ENCODE measurements at places on chromosomes 6 and 20.

DNA sequence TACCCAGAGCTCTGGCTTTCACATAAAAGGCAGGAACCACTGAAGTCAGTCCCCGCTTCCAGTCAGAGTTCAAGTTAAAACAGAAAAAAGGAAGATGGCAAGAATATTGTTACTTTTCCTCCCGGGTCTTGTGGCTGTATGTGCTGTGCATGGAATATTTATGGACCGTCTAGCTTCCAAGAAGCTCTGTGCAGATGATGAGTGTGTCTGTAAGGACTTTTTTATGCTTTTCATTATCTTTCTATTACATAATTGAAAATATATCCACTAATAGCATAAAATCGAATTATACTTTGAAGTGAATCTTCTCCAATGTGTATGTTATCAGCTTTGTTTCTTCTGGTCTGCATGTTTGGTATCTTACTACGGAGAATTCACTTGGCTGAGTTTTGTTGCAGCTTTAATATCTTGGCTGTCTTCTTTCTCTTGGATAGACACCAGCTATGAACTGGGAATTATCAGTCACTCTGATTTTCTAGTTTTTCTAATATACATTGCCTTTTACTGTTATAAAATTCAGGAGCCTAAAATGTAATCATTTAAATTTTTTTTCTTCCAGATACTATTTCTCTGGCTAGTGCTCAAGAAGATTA lies at the start of gene OTOR:
TSS of gene OTOR (plus strand) at position 51 of the 593 bp plus-strand sequence. CDS start at position 95, 44 bp downstream.
- no peak for DNase-seq

DNA sequence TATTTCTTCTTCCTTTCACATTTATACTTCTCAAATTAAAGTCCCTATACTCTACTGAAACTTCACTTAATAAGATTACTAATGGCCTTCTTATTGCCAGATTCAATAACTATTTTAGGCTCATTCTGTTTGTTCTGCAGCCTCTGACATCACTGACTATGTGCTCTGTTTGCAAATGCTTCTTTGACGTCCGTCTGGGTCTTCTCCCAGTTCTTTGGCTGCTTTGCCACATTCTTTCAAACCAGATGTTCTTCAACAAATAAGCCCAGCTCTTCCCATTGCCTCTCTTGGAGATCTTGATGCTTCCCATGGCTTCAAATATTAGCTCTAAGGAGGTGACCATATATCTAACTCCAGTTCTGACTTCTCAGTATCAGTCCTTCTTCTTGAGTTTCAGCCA lies 117.4 kb downstream of the BTBD9 start:
- no peak for DNase-seq

- DNase-seq = no peak
Measured at GRCh38 chr6:160188773-160189172, 67.2 kb downstream of the SLC22A1 start.

DNA sequence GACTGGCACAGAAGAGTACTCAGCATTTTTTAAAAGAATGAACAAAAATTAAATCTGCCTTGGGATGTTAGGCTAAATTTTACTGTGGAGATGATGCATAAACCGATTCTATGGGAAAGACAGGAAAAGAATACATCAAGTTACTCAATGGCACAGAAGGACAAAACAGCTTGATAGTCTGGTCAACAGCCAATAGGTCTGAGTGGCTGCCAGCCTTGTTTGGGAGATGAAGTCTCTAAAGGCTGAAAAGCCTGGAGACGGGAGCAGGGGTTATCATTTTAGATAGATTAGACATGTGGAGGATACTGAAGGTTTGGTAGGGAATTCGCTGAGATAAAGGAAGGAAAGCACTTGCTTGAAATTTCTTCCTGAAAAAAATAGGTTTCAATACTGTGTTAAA lies 56.3 kb upstream of the LAMA2 start:
- DNase-seq = no peak

DNA sequence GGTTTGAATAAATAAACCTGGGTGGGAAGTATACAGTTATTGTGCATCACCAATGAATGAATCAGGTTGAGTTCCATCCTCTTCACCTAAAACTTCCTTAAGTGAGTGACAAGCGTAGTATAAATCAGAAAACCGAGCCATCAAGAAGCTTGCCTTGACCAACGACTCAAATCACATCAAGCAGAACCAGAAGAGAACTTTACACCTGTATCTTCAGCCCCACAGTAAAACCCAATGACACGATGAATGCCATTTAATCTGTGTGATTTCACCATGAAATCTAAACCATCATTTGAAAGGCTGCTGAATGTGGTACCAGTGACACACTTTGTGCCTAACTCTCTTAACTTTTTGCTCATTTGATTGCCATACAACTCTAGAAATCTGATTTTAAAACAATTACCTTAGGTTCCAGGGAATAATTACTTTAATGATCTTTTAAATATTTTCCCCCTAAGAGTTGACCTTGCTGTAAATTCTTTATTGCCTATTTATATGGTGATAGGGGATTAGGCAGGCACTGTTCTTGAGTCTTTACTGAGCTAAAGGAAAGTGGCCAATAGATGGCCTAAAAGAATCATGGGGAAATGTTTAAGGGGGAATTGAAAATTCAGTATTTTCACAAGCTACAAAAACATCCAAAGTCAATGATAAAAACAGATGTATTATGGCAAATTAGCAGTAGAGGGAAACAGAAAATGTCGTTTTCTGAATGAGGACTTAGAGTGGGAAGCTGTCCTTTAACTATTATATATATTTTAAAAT lies 152.0 kb upstream of the EYA4 start:
- no peak for DNase-seq
